ENCODE measurements at places on chromosomes 13 and 19.

DNA sequence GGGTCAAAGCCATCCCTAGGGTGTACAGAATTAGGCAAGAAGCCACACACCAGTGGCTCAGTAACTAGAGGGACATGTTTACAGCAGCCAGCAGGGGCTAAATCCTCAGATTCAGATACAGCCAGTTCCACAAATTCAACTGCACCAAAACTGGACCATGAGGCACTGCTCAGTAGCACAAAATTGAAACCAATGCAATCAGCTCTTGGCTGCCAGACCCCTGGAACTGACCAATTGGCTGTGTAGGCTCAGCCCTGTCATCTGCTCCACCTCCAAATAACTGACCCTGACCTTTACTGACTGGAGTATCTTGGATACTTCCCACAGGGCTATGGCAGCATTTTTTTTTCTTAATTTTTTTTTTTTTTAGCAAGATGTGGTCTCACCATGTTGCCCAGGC lies 226.5 kb downstream of the FOXO1 start:
- no peak for DNase-seq

GRCh38 chr19:593505-593904 lies 3.8 kb downstream of the HCN2 start:
- no peak for DNase-seq

DNA sequence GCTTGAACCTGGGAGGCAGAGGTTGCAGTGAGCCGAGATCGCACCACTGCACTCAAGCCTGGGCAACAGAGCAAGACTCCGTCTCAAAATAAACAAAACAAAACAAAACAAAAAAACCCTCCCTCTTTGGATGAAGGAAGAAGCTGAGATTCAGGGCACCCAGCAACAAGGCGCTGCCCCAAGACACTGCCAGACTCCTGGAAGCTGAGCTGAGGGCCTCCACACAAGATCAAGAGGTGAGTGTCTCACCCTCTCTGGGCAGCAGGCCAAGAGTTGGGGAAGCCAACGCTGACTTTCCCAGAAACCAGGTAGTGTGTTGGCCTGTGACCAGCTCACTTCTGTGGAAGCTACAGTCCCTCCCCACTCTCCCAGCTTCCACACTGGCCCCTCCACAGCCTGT lies 3.7 kb upstream of the TYROBP start:
- DNase-seq: peak; percentile 42

- peak; percentile 4 for DNase-seq
Observed at GRCh38 chr13:79246578-79246949, 159.5 kb downstream of the RBM26 start.

DNA sequence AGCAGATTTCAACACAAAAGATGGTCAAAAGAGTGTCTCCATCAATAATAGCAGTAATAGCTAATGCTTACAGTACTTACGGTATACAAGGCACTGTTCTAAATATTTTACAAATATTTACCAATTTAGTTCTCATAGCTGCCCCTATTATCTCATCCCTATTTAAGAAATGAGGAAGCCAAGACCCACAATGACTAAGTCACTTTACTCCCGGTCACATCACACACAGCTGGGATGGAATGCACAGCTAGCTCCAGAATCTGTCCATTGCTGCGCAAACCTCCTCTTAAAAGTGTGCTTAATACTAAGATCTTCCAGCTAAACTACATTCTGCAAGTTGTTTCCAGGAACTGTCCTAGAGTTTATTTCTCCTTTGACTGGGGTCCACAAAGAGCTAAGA lies 63.4 kb downstream of the RAP2A start:
- no peak for DNase-seq

DNA sequence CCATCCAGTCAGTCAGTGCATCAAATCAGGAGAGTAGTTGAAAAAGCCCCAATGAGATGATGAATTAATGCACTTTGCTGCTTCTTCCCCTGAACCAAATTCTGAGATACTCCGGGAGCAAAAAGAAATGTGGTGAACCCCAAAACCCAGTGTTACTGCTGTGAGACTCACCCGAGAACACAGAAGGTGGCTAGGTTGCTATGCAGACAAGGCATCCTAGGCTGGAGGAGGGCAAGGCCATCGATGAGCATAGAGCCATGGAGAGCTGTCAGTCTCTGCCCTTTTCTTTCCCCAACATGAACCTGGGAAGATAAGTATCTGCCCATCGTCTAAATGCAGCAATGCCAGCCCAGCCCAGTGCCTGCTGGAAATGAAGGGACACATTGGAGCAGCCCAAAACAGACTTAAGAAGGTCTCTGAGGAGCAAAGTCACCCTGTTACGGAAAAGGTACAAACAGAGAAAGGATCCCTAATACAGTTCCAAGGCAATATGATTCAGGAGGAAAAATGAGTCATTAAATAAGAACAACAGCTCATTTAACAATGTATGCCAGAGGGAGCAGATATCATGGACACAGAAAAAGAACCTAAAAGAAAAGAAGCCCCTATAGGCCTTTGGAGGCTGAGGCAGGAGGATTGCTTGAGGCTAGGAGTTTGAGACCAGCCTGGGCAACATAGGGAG lies 272.0 kb downstream of the FOXO1 start:
- no peak for DNase-seq

DNA sequence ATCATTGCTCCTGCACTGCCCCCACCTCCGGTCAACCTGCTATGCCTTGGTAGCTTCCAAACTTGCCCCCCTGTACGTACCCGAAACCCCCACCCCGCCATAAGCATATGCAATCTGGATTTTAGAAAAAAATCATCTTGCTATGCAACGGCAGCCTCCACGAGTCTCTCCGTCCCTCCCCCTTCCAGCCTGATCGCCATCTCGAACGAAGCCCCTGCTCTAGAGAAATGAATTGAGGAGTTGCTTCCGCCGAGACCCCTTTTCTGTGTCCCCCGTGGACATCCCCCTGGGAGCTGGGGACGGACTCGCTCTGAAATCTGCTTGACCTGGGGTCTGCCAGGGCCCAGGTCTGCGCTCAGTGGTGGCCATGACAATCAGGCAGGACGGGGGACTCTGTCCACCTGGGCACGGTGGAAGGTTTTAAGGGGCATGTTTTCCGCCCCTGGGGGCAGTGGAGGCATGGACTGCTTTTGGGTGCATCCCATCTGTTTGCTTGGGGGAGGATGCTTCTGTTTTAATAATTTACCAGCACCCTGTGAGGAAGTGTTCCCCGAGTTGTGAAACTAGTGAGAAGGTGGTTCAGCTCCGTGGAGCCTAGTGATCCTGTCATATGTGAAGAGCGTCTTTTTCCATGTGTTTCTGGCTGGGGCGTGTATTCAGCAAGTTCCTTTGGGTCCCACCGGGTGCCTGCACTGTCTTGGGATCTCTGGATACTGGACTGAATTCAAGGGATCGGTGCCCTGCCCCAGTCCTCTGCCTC lies 1.0 kb downstream of the KDM4B start:
- no peak for DNase-seq

DNA sequence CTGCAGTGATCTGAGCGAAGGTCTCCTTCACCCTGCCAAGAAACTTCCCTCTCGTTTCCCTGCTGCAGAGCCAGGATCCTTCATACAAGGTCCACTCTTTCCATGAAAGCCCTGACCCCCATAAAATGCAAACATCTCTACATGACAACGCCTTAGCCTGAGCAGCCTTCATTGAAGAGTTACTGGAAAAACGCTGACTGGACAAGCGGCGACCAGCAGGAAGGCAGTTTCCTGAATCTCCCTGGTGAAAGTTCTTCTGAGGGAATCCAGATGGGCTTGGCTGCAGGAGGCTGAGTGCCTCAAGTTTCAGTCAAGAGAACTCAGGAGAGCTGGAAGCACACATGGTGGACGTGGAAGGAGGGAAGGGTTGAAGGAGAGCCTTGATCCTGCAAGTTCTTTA lies 17.7 kb downstream of the GSX1 start:
- DNase-seq: no peak

GRCh38 chr19:6060600-6061375 lies 49.5 kb downstream of the RFX2 start:
- peak; percentile 60 for DNase-seq

DNA sequence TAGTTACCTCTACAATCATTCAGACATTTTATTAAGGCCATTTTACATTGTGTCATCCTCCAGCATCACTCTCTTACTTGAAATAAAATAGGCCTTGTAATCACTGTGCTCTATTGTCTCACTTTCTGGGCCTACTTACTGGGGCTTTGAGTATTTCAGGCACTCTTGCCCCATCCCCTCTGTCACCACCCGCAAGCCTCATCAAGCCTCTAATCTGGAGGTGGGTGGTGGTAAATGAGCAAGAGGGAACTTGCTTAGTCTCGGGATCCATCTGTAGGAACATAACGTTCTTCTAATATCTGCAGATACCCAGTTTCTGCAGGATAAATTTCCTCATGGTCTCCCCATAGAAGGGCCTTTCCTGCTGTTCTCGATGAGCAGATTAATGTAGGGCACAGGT lies 19.4 kb upstream of the GPR18 start:
- no peak for DNase-seq

GRCh38 chr19:7280940-7281666 lies 13.1 kb downstream of the INSR start:
- no peak for DNase-seq

GRCh38 chr13:20713751-20714150 lies 10.3 kb downstream of the IL17D start:
- no peak for DNase-seq

GRCh38 chr13:79112016-79112415 lies 294.0 kb downstream of the RBM26 start:
- DNase-seq: no peak

GRCh38 chr13:113209336-113209758 lies at the start of gene CUL4A:
CUL4A (plus strand) TSS chr13:113209613; CDS start chr13:113209628, 15 bp downstream.
- DNase-seq: peak; percentile 64

- DNase-seq: no peak
Observed at GRCh38 chr19:29823581-29824330, 12.0 kb downstream of the CCNE1 start.

GRCh38 chr13:77832339-77833100 lies 86.1 kb downstream of the EDNRB start:
- no peak for DNase-seq

- no peak for DNase-seq
Observed at GRCh38 chr13:95245071-95245470, 56.2 kb downstream of the ABCC4 start.

GRCh38 chr19:54156953-54157352 lies 2.6 kb downstream of the LENG1 start:
- DNase-seq: no peak

- DNase-seq: no peak
Observed at GRCh38 chr19:48598996-48599700, 7.4 kb upstream of the SPACA4 start.

DNA sequence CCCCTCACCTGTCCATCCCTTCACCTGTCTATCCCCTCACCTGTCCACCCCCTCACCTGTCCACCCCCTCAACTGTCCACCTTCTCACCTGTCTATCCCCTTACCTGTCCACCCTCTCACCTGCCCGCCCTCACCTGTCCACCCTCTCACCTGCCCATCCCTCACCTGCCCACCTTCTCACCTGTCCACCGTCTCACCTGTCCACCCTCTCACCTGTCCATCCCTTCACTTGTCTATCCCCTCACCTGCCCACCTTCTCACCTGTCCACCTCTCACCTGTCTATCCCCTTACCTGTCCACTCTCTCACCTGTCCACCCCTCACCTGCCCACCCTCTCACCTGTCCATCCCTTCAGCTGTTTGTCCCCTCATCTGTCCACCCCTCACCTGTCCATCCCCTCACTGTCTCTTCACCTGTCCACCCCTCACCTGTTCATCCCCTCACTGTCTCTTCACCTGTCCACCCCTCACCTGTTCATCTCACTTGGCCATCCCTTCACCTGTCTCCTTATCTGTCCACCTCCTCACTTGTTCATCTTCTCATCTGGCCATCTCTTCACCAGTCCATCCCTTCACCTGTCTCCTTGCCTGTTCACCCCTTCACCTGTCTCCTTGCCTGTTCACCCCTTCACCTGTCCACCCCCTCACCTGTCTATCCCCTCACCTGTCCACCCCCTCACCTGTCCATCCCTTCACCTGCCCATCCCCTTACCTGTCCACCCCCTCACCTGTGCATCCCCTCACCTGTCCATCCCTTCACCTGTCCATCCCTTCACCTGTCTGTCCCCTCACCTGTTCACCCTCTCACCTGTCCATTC lies 12.7 kb upstream of the KANK2 start:
- DNase-seq: no peak

DNA sequence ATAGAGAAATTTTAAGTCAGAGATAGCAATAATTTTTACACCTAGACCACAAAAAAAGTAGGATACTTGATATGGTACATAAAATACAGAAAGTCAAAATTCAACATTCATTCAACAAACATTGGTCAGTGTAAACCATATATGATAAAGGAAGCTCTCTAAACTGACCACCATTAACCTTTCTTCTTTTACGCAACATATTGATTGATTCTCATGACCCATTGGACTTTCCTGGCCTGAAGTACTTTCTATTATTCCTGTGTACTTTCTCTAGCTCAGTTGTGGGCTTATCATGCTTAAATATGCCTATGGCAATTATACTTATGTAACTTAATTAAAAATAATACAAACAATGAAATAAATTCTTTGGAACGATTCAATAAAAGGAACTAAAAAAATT lies 10.7 kb downstream of the PIBF1 start:
- no peak for DNase-seq

DNA sequence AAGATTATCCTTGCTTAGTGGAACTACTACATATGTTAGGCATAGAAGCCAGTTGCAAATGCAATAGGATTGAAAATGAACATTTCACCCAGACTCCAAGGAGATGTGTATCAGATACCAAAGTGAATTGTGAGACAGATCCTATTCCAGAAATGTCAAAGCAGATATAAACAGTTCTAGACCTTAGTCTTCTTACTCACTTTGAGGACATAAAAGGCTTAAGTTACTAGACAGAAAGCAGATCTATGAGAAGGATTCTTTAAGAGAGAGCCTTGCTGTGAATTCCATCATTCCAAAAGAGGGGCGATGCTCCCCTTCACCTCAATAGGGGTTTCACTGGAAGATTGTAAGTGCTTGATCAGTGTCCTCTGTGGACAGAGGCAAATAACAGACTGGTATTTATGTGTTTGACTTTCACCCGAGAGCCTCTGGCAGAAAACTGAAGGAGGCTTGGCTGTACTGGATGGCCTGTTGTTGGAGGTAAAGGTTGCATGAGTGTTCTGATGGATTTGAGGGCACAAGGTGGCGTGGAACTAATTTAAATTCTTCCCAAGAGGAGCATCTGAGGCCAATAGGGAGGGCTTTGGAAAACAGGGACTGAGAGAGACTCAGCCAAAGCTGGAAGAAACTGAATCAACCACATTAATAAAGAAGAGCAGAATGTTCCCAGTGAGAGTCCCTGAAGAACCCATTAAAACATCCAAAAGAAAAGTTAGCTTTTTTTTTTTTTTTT lies 194.8 kb downstream of the DCLK1 start:
- DNase-seq: no peak

GRCh38 chr19:32691291-32691951 lies at the start of gene NUDT19:
NUDT19 (plus strand) TSS chr19:32691821; CDS start chr19:32691961, 140 bp downstream.
- peak; percentile 77 for DNase-seq
